ENCODE measurements at places on chromosomes 3 and 15.

DNA sequence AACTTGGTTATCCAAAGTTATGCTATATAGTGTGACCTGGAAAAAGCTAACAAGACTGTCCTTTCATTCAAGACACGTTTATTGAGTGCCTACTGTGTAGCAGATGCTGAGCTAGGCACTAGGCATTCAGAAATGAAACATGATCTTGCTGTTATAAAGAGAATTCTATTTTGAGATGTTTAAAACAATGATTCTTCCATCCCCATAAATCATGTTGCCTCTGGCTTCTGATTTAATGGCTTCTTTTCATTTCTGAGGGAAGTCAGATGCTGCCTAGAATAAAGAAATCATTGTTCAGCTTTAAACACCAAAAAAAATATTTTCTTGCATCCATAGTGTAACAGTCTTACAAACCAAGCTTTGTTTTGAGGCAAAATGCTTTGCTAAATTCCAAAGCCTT, 620.9 kb upstream of the UBE2E2 start:
- H3K4me1 ChIP-seq: no peaks in the 10 kb centered on the region
- DNase-seq: no peak

DNA sequence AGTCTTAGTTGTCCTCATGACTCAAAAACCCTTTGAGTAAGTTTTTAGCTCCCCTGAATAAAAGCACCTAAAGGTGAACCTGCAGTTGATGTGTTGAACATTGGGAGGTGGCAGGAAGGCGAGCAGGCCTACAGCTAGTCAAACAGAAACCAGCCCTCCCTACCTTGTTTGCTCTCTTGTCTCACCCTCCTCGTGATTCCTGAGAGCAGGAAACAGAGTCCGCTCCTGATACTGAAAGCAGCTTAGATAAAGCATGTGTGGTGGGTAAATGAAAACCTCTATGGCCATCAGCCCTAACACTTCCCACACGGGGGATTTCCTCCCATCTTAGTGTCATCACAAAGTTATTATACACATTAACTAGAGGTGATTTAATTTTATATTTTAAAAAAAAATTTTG, 21.8 kb upstream of the CLDN18 start:
- H3K4me1 ChIP-seq: no peaks in the 10 kb centered on the region
- no peaks in the 10 kb centered on the region for H3K36me3 ChIP-seq
- no peak overlapping the region for H3K4me3 ChIP-seq
- DNase-seq: no peak
- no peaks in the 10 kb centered on the region for H3K27me3 ChIP-seq

- H3K4me3 ChIP-seq: no peak overlapping the region
- no peak overlapping the region for H3K27ac ChIP-seq
- H3K4me1 ChIP-seq: no peaks in the 10 kb centered on the region
- peaks cover 96% of the 10 kb centered on the region for H3K36me3 ChIP-seq
- H3K27me3 ChIP-seq: no peaks in the 10 kb centered on the region
Measured at GRCh38 chr15:75359537-75360250, 8.7 kb downstream of the MAN2C1 start.

- no peak for DNase-seq
- no peaks in the 10 kb centered on the region for H3K27me3 ChIP-seq
- peaks cover 53% of the 10 kb centered on the region for H3K4me1 ChIP-seq
- H3K36me3 ChIP-seq: no peaks in the 10 kb centered on the region
- no peak overlapping the region for H3K4me3 ChIP-seq
- H3K27ac ChIP-seq: no peak overlapping the region
Measured at GRCh38 chr3:20051123-20051806, 11.0 kb downstream of the KAT2B start.

DNA sequence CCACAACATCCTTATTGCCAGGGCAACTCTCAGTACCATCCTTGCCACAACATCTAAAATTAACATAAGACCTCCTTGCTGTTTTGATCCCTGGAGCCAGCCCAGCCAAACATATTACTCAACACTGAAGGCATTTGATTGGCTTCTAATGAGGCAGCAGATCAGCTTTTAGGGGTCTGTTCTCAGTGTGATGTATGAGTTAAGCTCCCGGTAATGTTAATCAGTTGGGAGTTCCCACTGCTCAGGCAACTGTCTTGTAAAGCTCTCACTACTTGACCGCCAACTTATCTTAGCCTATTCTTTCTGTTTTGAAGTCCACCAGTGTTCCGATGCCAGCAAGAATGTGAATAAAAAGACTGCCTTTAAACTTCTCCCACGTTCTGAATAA, 158.9 kb downstream of the FOXB1 start:
- DNase-seq: no peak
- no peak overlapping the region for H3K4me3 ChIP-seq
- H3K27ac ChIP-seq: no peak overlapping the region

GRCh38 chr3:47722859-47723258, 58.8 kb downstream of the SMARCC1 start:
- peaks cover 28% of the 10 kb centered on the region for H3K36me3 ChIP-seq
- no peaks in the 10 kb centered on the region for H3K4me1 ChIP-seq
- H3K27ac ChIP-seq: no peak overlapping the region
- no peak for DNase-seq
- no peak overlapping the region for H3K4me3 ChIP-seq

Data from heart left ventricle (tissue), 16 donors.